Astrocyte (in vitro differentiated cells and primary cell): ENCODE measurements at places on chromosomes 11 and 22. TPM values are rescaled to one million over a fixed set of nuclear protein-coding genes. Genes with fewer than 3 reads are reported as not detected.

DNA sequence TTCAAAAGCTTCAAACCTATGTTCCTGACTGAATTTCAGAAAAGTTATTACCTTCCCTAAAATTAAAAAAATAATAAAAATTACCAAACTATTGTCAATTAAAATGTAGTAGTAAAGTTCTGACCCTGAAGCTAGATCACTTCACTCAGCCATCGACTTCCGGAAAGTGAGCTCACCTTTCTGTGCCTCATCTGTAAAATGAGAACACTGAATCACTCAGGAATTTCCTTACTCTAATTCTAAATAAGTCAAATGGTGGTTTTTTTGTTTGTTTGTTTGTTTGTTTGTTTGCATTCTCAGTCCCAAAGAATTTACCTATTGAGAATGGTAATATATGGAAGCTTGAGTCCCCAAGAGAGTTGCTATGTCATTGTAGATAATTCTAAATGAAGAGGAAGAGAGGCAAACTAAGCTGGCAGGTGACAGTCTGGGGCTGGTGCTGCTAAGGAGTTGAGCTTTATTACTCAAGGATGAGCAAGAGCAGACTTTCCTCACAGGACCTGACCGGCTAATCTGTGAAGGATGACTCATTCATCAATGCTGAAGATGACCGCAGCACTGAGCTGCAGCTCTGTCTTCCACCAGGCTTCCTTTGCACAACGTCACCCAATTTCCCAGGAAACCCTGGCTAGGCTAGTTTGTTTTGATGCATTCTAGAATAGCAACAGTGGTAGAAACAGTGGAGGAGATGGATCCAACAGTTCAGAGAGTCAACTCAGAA, 248.8 kb downstream of the RAB38 start:
- H3K27ac ChIP-seq, result no peak overlapping the region
- no peaks in the 10 kb centered on the region for H3K27me3 ChIP-seq
- no peak overlapping the region for H3K4me3 ChIP-seq

DNA sequence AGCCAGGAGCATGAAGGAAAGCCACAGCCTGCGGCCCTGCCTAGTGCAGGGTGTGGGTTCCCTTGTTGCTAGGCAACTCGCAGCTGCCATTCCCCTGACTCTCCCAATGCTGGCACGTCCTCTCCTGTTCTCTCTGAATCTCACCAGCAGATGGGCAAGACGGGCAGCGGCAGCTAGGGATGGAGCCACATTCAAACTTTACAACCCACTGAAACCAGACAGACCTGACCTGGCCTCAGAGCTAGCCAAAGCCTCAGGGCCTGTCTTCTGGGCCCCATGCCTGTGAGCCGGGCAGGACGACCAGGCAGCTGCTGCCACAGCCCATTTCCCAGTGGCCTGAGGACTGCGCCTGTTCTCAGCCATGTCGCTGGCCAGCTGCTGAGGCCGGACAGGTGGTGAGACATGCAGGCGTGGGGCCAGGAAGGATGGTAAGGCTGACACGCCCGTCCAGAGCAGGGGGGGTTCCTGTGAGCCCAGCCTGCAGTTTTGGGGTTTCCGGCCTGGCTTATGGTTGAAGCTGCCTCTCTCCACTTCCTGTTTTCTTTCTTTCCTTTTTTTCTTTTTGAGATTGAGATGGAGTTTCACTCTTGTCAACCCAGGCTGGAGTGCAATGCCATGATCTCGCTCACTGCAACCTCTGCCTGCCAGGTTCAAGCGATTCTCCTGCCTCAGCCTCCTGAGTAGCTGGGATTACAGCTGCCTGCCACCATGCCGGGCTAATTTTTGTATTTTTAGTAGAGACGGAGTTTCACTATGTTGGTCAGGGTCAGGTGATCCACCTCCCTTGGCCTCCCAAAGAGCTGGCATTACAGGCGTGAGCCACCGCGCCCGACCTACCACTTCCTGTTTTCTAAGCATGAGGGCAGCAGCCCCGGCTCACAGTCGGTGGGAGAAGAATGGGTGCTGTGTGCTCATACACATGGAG, 4.1 kb downstream of the SUN2 start:
- H3K4me1 ChIP-seq, result peaks cover 18% of the 10 kb centered on the region
- no peak overlapping the region for H3K4me3 ChIP-seq
- H3K27ac ChIP-seq, result no peak overlapping the region

DNA sequence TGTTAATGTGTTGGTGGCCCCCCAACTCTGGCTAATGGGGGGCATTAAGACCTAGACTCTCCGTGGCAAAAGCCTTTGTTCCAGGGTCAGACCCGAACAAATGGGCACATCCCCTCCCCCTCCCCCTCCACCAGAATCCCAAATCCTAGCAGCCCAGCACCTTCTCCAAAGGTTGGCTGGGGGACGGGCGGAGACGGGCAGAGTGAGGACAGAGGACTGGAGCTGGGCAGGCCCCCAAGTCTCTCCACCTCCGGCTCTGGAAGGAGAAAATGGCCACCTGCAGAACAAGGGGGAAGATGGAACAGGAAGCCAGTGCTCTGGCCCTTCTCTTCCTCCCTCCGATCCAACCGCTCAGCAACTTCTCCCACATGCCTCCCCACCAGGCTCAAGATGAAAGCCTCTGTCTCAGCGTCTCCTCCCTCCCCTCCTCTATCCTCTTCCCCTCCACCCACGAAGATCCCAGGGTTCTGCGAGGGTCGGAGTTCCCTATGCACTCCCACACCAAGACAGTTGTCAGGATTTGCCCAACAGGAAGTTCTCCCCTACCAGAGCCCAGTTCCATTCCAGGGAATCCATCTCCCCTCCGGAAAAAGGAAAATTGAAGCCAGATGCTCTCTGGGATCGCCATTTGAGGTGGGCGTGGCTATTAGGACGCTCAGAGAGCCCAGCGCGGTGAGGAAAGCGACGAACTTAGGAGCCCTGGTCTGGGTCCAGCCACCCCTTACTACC, 20.1 kb downstream of the ADA2 start:
- H3K4me1 ChIP-seq, result no peaks in the 10 kb centered on the region
- peak overlapping the region; percentile 46 for H3K4me3 ChIP-seq
- H3K27me3 ChIP-seq, result peaks cover 5% of the 10 kb centered on the region
- DNase-seq, result peak; percentile 61

DNA sequence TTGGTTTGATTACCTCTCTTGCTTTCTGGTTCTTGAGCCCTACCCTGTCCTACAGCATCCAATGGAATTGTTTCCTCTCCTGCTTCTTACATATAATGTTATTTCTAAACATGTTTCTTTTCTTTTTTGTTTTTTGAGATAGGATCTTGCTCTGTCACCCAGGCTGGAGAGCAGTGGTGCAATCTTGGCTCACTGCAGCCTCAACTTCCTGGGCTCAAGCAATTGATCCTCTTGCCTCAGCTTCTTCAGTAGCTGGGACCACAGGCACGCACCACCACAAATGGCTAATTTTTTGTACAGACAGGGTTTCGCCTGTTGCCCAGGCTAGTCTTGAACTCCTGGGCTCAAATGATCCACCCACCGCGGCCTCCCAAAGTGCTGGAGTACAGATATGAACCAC, 105.9 kb downstream of the SGSM3 start:
- no peak for DNase-seq
- no peak overlapping the region for H3K27ac ChIP-seq
- no peaks in the 10 kb centered on the region for H3K27me3 ChIP-seq
- peaks cover 2% of the 10 kb centered on the region for H3K36me3 ChIP-seq
- no peaks in the 10 kb centered on the region for H3K4me1 ChIP-seq

GRCh38 chr11:45945397-45945999, 23.0 kb downstream of the LARGE2 start:
- H3K27me3 ChIP-seq, result no peaks in the 10 kb centered on the region
- peaks cover 19% of the 10 kb centered on the region for H3K36me3 ChIP-seq
- H3K4me1 ChIP-seq, result no peaks in the 10 kb centered on the region
- no peak overlapping the region for H3K4me3 ChIP-seq

USH1C gene
- total RNA-seq, result not detected in 2 replicates

OR2D3 gene
- total RNA-seq, result not detected in 2 replicates
